Foreskin melanocyte (primary cell): ENCODE measurements at places on chromosomes 1 and 21.
A peak's percentile ranks its signal among the peaks of the same experiment; 100 is the strongest.

DNA sequence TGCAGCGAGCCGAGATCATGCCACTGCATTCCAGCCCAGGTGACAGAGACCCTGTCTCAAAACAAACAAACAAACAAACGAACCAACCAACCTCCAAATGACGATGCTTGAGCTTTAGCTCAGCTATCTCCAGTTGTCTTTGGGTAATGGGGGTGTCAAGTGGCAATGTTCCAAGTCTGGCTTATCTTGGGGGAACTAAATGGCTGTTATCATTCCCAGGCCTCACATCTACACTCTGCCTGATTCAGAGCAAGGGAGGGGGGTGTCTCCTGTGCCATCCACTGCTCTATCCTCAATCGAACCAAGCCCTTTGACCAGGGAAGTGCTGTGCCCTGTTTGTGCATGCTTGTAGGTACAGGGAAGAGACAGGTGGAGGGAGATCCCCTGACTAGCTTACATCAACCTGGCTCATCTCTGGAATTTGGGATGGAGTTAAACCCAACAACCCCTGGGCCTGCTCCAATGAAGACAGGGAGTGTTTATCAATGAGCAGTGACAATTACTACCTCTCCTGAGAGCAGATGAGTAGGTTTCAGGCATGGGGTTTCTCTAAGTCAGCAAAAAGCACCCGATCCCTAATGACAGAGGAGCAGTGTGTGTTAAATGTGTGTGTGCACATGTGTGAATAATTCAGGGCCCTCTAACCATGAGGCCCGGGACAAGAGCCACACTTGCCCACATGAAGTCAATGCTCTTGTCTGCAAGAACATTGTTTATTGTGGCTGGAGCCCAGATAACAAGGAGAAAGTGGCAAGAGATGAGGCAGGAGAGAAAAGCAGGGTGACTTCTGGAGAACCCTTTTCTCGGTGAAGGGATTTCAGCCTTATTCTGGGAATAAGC is 20.3 kb upstream of the IL6R start:
- no peak for DNase-seq

DNA sequence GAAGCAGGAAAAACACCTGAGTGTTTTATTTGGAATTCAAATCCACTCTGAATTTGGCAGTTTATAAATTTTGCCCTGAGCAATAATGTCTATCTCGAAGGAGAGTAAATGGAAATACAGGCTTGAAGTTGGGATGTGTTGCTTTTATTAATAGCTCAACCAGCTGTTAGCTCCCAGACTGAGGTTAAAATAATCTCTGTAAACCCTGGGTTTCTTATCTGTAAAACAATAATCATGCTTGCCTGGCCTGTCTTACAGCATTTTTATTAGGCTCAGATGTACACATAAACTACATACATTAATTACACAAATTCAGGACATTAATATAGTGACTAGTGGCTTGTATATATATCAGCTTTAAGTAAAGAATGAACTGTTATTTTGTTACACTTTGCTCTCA is 148.5 kb downstream of the GALNT2 start:
- no peak for DNase-seq

- no peak for DNase-seq
Observed at GRCh38 chr1:16209847-16210407, 2.5 kb downstream of the ARHGEF19 start.

GRCh38 chr1:169741666-169742394 is 8.0 kb upstream of the SELE start:
- DNase-seq: no peak

- no peak for DNase-seq
Observed at GRCh38 chr1:119869995-119870394, 26.3 kb downstream of the ADAM30 start.

GRCh38 chr21:34544032-34544496 is 32.1 kb upstream of the KCNE1 start:
- DNase-seq: no peak

GRCh38 chr1:15849775-15850324 is 2.3 kb downstream of the SPEN start:
- DNase-seq: peak; percentile 37

- DNase-seq: no peak
Observed at GRCh38 chr1:224816062-224816461, 113.4 kb upstream of the DNAH14 start.

GRCh38 chr1:40107290-40107959 is 10.4 kb upstream of the PPT1 start:
- DNase-seq: no peak

DNA sequence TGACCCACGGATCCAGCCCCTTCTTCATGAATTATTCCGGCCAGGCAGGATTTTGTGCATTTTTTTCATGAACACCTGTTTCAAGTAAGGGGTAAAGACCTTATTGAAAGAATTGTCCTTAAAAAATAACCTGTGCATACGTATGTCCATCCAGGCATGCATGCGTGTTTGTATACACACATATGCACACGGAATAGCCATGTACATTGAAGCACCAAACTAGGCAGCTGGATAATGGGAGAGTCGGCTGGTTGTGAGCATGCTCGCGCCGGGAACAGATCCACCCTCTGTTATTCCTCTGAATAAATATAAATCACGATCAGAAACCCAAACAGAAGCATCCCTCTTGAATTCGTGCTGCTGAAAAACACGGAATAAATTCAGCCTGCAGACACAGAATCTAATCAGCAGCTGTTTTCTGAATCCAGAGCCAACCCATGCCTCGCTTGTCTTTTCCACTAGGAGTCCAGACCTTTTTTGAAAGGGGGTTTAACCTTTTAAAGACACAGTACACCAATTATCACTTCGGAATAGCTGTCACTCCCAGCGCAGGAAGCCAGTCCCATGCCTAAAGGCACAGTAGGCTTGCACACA is at the start of gene HIVEP3:
TSS of gene HIVEP3 (minus strand) at position 473 of the 594 bp plus-strand sequence.
- peak; percentile 41 for DNase-seq

- no peak for DNase-seq
Observed at GRCh38 chr1:178137238-178137637, 43.3 kb downstream of the RASAL2 start.

DNA sequence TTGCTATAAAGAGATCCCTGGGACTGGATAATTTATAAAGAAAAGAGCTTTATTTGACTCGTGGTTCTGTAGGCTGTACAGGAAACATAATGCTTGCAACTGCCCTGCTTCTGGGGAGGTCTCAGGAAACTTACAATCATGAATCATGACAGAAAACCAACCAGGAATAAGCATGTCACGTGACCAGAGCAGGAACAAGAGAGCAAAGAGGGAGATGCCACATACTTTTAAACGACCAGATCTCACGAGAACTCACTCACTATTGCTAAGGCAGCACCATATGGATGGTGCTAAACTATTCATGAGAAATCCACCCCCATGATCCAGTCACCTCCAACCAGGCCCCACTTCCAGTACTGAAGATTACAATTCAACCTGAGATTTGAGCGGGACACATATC is 49.8 kb upstream of the RCC1 start:
- DNase-seq: peak; percentile 83

DNA sequence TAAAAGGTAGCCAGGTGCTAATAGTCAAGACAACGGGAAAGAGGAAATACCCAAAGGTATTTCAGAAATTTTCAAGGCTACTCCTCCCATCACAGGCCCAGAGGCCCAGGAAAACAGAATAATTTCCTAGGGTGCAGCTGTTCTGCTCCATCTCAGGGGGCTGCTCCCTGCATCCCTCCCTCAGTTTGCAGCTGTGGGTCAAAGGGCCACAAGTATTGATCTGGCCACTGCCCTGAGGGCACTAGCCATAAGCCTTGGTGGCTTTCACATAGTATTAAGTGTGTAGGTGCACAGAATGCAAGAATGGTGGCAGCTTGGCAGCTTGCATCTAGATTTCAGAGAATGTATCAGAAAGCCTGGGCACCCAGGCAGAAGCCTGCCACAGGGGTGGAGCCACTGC is 179.5 kb downstream of the TTLL7 start:
- DNase-seq: no peak

DNA sequence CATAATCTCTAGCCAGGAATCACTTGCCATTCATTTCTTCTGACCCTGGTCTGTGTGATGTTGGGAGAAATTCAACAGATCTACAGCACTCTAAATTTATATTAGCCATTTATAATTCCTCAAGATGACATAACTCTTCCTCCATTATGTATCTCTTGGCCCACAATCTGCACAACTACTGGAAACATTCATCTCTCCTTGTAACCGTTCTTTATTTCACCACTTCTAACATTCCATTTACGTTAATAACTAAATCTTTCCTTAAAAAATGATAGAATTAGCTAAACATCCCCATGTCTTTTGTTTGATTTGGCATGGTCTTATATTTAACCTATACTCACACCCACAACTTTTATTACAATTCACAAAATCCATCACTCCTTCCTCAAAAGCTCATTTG is 166.0 kb downstream of the COL11A1 start:
- no peak for DNase-seq

GRCh38 chr1:22143065-22144033 is at the start of gene WNT4:
WNT4 (minus strand) TSS chr1:22143097; CDS start chr1:22142922, 175 bp downstream.
- DNase-seq: no peak

DNA sequence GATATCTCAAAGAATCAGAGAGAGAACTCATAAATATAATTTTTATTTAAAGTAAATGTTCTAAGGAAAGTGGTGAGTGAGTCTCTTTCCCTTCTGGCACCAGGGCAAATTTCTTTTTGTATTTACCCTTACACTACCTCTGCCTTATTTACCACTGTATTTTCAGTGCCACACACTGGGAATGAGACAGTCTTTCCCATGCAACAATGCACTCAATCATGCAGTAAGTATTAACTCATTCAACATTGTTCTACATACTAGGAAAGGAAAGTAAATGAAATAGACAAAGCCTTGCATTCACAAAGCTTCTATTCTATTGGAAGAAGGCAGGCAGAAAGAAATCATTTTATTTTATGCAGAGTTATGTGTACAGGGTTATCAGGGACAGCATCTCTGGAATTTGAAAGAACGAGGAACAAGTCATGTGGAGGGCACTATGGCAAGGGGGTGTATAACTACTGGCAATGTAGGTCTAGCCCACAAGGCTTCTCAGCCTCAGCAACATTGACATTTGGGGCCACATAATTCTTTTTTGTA is 129.8 kb upstream of the PRDX6 start:
- peak; percentile 70 for DNase-seq

DNA sequence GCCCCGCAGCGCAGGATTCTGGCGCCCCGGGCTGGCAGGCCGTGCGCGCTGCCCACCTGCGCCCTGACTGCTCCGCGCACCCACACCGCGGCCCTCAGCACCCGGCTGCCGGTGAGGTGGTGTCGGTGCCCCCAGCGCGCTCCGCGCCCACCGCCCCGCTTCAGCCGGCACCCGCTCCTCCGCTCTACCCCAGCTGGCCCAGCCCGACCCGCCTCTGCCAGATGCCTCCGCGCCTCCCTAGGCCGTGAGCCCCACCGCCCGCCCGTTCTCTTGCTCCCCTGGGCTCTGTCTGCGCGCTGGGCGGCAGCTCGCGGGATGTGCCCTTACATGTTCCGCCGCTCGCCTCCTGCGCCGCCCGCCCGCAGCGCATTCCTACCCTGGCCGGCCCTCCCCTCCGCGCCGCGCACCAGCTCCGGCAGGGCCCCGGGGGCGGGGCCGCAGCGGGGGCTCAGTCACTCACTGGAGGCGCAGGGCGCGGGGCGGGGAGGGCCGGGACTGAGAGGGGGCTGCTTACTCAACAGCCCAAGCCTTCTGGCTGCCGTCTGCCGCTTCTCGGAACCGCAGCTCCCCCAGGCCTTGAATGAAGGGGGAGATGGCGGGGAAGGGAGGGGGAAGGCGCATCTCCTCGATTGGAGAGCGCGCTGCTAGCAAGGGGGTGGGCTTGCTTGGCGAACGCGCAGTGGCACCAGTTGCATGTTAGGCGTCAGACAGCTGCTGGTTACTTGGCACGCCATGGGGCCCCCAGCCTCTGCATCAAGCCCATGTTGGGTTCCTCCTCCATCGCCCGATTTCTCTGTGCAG is at the start of gene PHLDA3:
TSS of gene PHLDA3 (minus strand) at position 345 of the 801 bp plus-strand sequence. CDS start 402 bp downstream, outside the sequence.
- no peak for DNase-seq

DNA sequence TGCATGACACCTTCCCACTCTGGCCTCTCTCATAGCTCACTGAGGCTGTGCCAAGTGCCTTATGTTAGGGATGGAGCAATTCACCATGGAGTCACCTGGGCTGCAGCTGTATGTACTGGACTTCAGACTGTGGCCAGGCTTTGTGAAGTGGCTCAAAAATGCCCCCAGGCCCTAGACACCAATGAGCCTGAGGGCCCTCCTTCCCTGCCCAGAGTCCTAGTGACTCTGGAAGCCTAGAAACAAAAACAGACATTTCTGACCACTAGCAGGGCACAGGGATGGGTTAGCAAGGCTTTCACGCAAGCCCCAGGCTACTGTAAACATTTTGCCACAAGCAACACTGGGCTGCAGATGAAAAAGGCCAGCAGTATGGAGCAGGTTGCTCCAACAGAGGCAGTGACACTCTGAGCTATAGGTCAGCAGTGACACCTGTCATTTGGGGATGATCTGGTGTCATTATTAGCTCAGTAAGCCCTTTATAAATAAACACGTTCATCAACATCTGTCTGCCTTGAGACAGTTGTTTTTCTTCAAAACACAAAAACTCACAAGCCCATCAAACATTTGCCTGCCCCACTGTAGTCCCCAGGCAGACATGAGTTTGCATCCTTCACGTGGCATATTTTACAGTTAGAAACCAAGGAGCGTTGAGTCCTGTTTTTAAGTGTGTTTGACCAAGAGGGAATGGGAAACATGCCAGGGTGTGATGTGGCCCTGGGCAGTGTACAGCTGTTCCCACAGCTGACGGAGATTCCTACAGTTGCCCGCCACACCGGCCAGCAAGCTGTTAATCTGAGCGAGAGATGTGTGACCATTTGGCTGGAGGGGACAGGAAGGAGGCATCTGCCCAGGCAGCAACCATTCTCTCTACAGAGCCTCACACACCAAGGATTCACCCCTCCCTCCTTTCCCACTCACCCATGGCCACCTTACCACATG is 66.8 kb downstream of the KCNN3 start:
- peak; percentile 13 for DNase-seq

- no peak for DNase-seq
Observed at GRCh38 chr21:46064870-46065214, 33.1 kb upstream of the COL6A2 start.

GRCh38 chr1:14363036-14363590 is 235.4 kb upstream of the KAZN start:
- no peak for DNase-seq

GRCh38 chr1:164759144-164759920 is 200.3 kb downstream of the PBX1 start:
- DNase-seq: no peak

GRCh38 chr1:30695439-30695841 is 27.9 kb downstream of the MATN1 start:
- DNase-seq: no peak

DNA sequence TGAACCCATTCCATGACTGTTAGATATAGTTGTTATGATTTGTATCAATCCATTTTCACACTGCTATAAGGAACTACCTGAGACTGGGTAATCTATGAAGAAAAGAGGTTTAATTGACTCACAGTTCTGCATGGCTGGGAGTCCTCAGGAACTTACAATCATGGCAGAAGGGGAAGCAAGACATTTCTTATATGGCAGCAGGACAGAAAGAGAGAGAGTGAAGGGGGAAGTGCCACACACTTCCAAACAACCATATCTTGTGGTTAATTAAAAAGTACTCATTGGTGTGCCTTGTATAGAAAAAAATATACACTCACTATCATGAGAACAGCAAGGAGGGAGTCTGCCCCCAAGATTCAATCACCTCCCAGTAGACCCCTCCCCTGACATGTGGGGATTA is 137.6 kb upstream of the NBPF11 start:
- no peak for DNase-seq

- DNase-seq: no peak
Observed at GRCh38 chr1:109750241-109750882, 9.5 kb upstream of the GSTM3 start.
